ENCODE measurements at places on chromosomes 5 and 9. TPM values are rescaled to one million over a fixed set of nuclear protein-coding genes. Genes with fewer than 3 reads are reported as not detected.
A peak's percentile ranks its signal among the peaks of the same experiment; 100 is the strongest.

ECSCR gene
- not detected for total RNA-seq

GRCh38 chr5:42798284-42799240 lies 13.1 kb downstream of the SELENOP start:
- no peaks in the 10 kb centered on the region for H3K4me1 ChIP-seq
- no peaks in the 10 kb centered on the region for H3K27me3 ChIP-seq
- DNase-seq: no peak
- H3K36me3 ChIP-seq: peaks cover 21% of the 10 kb centered on the region

GRCh38 chr9:137429974-137430722 lies 7.0 kb downstream of the NOXA1 start:
- H3K36me3 ChIP-seq: no peaks in the 10 kb centered on the region
- DNase-seq: peak; percentile 34
- H3K4me1 ChIP-seq: no peaks in the 10 kb centered on the region
- peaks cover under 1% of the 10 kb centered on the region for H3K27me3 ChIP-seq
- no peak overlapping the region for H3K27ac ChIP-seq
- H3K4me3 ChIP-seq: no peak overlapping the region

THBS4 gene
- 0.57 TPM for total RNA-seq

TMEM141 gene
- total RNA-seq: 43.6 TPM

- DNase-seq: no peak
- H3K27ac ChIP-seq: peak overlapping the region; percentile 0
- H3K4me3 ChIP-seq: no peak overlapping the region
- H3K27me3 ChIP-seq: no peaks in the 10 kb centered on the region
- no peaks in the 10 kb centered on the region for H3K4me1 ChIP-seq
- peaks cover 77% of the 10 kb centered on the region for H3K36me3 ChIP-seq
Measured at GRCh38 chr9:112207451-112207850, 32.4 kb upstream of the SUSD1 start.

DNA sequence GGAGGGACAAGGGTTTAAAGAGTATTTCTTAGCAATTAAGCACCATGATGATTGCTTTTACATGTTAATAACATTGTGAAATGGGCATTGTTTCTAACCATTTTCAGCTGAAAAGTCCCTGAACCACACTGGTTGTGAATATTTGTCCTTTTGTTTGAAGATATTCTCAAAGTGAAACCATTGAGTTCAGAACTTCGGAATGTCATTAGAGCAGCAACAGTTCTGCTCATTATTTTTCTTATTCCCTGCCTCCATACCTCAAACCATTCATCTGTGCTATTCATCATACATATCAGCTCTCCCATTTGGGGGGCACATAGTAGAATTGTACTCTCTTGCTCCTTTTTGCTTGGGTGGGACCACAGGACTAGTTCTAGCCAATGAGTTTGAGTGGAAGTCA lies 553.0 kb upstream of the ZNF462 start:
- no peak overlapping the region for H3K4me3 ChIP-seq
- no peaks in the 10 kb centered on the region for H3K27me3 ChIP-seq
- H3K27ac ChIP-seq: no peak overlapping the region
- H3K36me3 ChIP-seq: no peaks in the 10 kb centered on the region

ORM2 gene
- not detected for total RNA-seq

DNA sequence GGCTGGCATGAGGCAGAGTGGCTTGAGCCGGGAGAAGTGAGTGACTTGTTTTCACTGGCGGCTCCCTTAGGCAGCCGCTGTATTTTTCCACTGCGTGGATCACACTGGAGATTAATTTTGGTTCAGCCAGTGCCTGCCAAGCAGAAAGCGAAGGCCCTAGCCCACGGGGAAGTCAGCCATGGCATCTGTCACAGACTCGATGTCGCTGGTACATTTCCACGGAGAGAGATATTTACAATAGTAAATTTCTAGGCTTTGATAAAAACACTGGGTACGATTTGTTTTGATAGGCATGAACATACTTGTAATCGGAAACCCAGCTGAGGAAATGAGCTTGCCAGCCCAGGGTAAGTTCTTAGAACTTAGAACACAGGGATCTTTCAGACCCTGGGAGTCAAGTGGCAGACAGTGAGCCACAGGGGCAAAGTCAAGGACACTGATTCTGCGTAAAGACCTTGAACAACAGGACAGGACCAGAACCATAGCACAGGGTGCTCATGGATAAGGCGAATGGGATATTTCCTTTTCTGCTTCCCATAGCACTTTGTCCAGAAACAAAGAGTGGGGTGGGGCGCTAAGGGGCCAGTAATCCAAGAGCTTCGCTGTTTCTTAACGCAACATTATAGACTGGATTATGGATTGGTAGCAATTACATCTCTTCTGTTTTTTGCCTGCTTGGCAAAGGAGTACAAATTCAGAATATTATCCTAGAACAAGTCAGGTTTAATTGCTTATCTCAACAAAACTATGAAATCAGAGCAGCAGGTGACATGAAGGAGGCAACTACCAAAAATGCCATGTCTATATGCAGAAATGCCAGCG lies 4.5 kb downstream of the DUSP1 start:
- peaks cover 14% of the 10 kb centered on the region for H3K36me3 ChIP-seq
- H3K4me1 ChIP-seq: peaks cover 29% of the 10 kb centered on the region
- peak overlapping the region; percentile 82 for H3K27ac ChIP-seq
- DNase-seq: no peak
- H3K27me3 ChIP-seq: no peaks in the 10 kb centered on the region
- H3K4me3 ChIP-seq: no peak overlapping the region

DNA sequence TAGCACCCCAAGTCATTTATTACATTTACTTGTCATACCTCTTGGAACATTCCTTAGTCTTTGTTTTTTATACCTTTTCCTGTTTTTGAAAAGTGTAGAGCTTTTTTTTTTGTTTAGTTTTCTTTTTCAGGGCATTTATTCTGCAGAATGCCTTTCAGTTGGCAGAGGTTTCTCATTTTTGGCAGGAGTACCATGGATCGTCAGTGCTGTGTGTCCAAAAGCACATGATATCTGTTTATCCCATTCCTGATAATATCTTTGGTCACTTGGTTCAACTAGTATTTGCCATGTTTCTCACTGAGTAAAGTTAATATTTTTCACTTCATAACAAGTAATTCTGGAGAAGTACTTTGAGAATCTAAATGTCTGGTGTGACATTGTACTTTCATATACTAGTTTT lies 10.7 kb downstream of the OGN start:
- DNase-seq: no peak
- no peaks in the 10 kb centered on the region for H3K4me1 ChIP-seq
- H3K36me3 ChIP-seq: no peaks in the 10 kb centered on the region
- H3K27me3 ChIP-seq: no peaks in the 10 kb centered on the region
- H3K4me3 ChIP-seq: no peak overlapping the region
- no peak overlapping the region for H3K27ac ChIP-seq

- no peak overlapping the region for H3K27ac ChIP-seq
- peaks cover 11% of the 10 kb centered on the region for H3K27me3 ChIP-seq
- no peaks in the 10 kb centered on the region for H3K36me3 ChIP-seq
- H3K4me1 ChIP-seq: no peaks in the 10 kb centered on the region
- H3K4me3 ChIP-seq: no peak overlapping the region
Measured at GRCh38 chr5:115116001-115116400, 53.7 kb downstream of the TRIM36 start.

DNA sequence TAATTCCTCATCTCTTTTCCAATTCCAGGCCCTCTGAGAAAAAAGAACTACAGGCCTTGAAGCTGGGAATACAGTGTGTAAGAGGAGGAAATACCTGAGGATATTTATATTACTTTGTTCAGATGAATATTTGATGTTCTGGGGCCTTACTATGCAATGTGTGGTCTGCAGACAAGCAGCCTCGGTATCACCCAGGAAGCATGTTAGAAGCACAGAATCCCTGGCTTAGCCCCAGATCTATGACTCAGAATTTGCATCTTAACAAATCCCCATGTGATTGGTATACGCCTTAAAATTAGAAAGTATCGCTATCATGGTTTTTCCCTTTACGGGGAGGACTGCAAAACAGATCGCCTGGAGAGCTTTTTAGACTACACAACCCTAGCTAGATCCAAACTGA lies 121.0 kb downstream of the JAKMIP2 start:
- no peak for DNase-seq
- no peaks in the 10 kb centered on the region for H3K36me3 ChIP-seq
- H3K4me3 ChIP-seq: no peak overlapping the region
- H3K4me1 ChIP-seq: no peaks in the 10 kb centered on the region
- no peak overlapping the region for H3K27ac ChIP-seq
- H3K27me3 ChIP-seq: peaks cover 2% of the 10 kb centered on the region

GRCh38 chr9:128121924-128122808 lies 5.4 kb downstream of the PTGES2 start:
- H3K4me3 ChIP-seq: no peak overlapping the region
- DNase-seq: no peak
- H3K4me1 ChIP-seq: peaks cover 24% of the 10 kb centered on the region
